Activated CD4-positive, CD25-positive, alpha-beta regulatory T cell treated with anti-CD3 and anti-CD28 coated beads, Interleukin-2, amount 50 U/mL, for 16 hours (primary cell): ENCODE measurements at places on chromosomes 11 and 22.

GRCh38 chr11:8567602-8568198 is 26.3 kb downstream of the STK33 start:
- DNase-seq = no peak

GRCh38 chr11:45224766-45225165 is 61.4 kb downstream of the SYT13 start:
- no peak for DNase-seq

- DNase-seq = no peak
These were observed 817.7 kb downstream of the TBC1D22A start for GRCh38 chr22:47580121-47580520.

DNA sequence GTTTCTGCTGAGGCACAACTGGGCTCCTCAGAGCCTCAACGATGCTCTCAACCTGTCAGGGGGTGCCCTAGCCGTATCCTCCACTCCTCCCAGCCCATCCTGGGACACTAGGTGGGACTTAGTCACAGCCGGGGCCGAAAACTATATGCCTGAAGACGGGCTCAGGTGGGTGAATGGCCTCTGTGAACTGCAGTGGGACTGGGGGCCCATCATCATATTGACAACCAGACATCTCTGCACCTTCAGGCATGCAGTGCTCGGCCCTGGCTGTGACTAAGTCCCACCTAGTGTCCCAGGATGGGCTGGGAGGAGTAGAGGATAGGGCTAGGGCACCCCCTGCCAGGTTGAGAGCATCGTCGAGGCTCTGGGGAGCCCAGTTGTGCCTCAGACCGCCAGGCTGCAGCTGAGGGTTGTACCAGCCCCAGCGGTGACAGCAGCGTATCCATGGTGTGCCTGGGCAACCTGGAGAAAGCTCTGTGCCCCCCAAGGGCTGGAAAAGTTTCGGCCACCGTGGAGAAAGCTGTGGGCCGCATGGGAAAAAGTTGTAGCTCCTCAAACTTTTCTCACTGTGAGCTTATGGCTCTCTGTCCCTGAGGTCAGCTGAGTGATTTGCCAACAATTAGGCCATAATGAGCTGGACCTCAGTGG is 88.9 kb downstream of the RRM1 start:
- no peak for DNase-seq

GRCh38 chr11:115897707-115898106 is 393.5 kb upstream of the CADM1 start:
- no peak for DNase-seq

DNA sequence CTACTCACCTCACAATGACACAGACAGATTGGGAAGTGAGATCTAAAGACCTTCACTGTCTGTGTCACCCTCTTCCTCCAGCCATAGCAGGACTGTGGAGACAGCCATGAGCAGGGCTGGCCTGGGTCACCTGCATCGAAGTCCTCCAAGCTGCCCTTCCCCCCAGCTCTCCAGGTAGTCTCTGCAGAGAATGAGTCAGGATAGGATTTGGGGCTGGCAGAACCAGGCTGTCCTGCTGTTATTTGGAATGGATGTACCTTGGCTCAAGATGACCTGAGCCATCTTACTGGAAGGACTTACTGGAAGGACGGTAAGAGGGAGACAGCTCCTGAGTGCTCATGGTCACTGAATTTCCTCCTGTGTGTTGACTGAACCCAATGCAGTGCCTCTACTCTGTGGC is 29.2 kb downstream of the GGTLC2 start:
- no peak for DNase-seq

DNA sequence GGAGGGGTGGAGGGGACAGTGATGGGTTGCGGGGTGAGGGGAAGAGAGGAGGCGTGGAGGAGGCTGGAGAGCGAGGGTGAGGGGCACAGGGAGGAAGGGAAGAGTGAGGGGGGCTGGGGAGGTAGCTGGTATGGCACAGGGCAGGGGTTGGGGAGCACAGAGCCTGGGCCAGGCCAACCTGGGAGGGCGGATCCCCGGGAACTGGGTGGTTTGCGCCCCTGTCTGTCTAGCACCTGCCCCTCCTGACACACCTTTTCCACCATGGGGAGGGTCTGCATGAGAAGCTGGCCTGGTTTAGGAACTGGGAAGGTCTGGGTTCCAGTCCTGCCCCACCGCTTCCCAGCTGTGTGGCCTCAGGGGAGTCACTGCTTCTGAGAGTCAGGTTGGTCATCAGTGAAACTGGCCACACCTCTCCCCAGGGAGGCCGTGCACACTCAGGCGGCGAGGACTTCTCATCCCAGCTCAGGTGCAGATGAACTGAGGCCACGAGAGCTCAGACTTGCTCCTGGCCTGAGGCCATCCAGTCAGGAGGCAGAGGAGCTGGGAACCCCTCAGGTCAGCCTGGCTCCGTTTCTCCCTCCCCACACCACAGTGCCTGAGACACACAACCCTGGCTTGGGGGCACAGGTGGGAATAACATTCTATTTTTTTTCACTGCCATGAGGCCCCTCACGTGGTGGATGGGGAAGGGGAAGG is 95.6 kb downstream of the PHF21B start:
- DNase-seq = no peak

DNA sequence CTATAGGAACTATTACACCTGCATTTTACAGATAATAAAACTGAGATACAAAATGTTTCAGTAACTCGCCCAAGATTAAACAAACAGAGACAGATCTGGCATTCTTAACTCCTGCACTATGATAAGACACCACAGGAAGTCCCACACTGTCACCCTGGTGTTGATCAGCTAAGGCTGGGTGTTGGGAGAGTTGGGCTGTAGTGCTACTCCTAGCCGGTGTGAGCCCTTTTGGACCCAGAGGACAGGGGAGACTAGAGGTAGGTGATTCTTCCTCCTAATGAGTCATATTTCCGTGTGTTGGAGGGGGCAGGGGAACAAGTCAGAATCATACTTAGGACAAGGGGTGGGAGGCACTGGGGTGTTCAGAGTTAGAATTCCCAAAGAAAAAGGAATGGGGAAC is 353.2 kb upstream of the TENM4 start:
- DNase-seq = no peak

DNA sequence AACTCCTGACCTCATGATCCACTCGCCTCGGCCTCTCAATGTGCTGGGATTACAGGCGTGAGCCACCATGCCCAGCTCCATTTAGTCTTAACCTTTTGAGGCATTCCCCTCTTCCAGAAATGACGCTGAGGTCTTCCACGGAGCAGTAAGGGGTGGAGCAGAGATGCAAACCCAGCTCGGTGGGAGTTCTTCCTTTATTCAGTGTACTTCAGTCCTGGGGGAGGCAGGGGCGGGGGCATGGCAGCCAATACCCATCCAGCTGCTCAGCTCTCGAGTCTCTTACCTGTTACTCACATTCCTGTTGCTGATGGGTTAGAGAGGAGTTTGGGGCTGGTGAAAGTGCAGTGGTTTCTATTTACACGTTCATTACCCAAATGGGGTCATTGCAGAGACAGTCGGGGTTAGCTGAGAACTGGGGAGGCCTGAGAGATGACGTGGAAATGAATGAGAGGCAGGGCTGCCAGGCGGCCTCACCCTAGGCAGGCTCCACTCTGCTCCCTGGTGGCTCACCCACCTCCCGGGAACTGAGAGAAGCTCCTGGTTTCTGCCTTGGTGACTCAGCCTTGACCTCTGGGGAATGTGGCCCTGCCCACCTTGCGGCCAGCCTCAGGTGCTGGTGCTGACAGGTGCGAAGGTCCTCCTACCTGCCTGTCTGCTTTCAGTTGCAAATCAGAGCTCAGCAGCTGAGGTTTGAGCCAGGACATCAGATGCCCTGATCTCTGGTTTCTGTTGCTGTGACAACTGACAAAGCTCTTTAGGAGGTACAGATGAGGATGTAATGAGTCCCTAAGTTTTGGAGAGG is 13.4 kb upstream of the ST14 start:
- no peak for DNase-seq

GRCh38 chr22:26325641-26326040 is 103.4 kb upstream of the ASPHD2 start:
- DNase-seq = no peak

DNA sequence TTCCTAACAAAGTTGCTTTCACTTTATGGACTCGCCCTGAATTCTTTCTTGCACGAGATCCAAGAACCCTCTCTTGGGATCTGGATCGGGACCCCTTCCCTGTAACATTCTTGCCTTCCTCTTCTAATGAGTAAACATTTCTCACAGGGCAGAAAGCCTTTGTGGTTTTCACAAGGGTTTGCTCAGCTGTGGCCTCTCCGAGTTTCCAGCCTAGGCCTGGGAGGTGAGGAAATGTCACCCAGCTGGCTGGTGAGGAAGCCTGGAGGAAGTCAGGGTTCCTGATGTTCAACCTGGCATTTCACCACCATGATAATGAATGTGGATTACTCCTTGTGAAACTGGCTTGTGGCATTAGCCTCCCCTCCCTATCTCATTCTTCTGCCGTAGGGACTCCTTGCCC is 224.9 kb downstream of the DSCAML1 start:
- DNase-seq = no peak

- no peak for DNase-seq
These were observed 43.1 kb downstream of the BSX start for GRCh38 chr11:122938557-122938956.

- DNase-seq = no peak
These were observed 17.8 kb downstream of the SPATA19 start for GRCh38 chr11:133827556-133827955.

GRCh38 chr22:48934446-48934845 is 893.2 kb downstream of the BRD1 start:
- no peak for DNase-seq
